WTC11 (cell line): ENCODE measurements at places on chromosomes 13 and 19. TPM values are rescaled to one million over a fixed set of nuclear protein-coding genes. Genes with fewer than 3 reads are reported as not detected.

DNA sequence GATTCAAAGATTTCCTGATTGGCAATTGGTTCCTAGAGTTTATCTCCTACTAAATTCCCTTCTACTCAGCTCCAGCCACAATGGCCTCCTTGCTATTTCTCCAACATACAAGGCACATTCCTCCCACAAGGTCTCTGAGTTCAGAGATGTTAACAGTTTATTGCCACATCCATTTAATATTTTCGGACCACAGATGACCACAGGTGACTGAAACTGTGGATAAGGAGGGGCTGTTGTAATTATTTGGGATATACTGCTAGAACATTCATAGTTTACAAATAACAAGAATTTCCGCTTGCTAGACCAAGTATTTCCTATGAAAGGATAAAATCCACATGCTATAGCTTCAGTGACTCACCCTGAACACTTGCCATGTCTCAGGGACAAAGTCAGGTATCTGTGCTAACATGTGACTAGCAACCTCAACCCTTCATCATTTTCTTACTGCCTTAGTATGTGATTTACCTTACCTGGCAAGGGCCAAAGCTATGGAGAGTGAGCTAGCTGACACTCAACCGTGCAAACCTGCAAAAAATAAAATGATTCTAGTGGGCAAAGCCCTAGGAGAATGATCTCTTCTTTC is 117.7 kb downstream of the TBC1D4 start:
- no peak for DNase-seq

DNA sequence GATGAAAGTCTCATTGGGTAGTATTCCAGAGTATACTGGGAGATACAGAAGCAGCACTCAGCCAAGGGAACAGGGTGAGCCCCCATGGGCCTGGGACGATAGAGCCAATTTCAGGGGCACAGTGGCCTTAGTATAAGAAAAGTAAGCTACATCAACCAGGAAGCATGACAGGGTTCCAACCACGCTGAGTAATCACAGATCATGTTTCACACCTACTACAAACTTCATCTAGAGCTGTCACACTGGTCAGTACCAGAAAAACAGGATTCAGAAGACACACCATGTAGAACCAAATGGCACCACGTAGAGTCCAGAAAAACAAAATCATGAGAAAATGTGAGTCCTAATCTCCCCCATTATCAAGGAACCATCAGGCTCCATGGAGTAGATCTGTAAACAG is 1292.4 kb upstream of the MIR17HG start:
- DNase-seq: no peak

IZUMO2 gene
- total RNA-seq: 1.0 to 3.5 TPM (median 2.4 TPM) in 3 replicates

GRCh38 chr19:17448131-17448967 is at the start of gene TMEM221:
TMEM221 (minus strand) TSS chr19:17448668; CDS start chr19:17448462, 206 bp downstream.
- DNase-seq: peak; percentile 78

ZNF700 gene
- 9.1 to 11.4 TPM (median 10.7 TPM) in 3 replicates for total RNA-seq
